ENCODE measurements at places on chromosomes 11 and 22.

DNA sequence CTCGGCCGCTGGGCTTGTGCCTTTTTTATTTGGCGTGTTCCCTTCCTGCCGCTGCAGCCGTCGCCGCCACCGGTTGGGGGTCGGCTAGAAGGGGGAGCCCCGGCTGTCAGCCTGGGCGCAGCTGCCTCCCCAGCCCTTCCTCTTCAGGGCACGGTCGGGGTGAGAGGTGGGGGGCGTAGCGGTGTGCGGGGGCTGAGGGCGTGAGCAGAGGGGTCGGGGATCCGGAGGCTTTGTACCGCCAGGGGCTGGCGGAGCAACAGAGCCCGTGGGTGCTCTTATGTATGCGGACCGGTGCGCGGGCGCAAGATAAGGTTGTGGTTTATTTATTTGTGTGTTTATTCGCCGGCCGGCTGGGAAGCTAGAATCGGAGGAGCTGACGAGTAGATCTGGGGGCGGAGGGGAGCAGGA lies 477 bp downstream of the ZBTB16 start:
- DNase-seq = no peak

- no peak for DNase-seq
Observed at GRCh38 chr11:33005175-33005574, 10.5 kb upstream of the DEPDC7 start.

DNA sequence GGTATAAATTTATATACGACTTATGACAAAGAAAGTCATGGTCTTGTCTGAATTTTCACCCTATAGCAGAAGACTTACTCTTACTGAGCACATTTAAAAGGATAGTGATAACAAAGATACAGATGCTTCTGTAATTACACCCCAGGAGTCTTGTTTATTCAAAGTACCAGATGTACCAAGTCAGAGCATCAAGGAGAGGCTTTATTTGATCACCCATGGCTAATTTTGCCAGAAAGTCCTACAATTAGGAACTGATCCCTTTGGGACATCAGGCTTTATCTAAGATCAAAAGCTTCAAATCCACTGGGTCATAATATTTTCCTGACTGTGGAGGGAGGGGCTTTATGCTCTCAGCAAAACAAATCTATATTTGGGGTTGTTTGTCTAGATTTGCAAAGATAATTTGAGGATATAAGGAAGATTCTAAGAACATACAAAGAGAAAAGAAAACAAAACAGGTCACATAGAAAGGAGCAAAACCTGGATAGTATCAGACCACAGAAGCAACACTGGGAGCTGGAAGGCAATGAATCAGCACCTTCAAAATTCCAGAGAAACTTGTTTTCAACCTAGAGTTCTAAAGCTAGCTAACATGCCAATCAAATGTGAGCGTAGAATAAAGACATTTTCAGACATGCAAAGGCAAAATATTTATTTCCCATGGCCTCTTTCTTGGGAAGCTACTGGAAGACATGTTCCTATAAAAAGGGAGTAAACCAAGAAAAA lies 124.8 kb upstream of the CSNK2A3 start:
- no peak for DNase-seq

GRCh38 chr11:112185883-112186282 lies 10.6 kb downstream of the BCO2 start:
- no peak for DNase-seq

- no peak for DNase-seq
Observed at GRCh38 chr11:65498042-65498726, 661 bp upstream of the MALAT1 start.

DNA sequence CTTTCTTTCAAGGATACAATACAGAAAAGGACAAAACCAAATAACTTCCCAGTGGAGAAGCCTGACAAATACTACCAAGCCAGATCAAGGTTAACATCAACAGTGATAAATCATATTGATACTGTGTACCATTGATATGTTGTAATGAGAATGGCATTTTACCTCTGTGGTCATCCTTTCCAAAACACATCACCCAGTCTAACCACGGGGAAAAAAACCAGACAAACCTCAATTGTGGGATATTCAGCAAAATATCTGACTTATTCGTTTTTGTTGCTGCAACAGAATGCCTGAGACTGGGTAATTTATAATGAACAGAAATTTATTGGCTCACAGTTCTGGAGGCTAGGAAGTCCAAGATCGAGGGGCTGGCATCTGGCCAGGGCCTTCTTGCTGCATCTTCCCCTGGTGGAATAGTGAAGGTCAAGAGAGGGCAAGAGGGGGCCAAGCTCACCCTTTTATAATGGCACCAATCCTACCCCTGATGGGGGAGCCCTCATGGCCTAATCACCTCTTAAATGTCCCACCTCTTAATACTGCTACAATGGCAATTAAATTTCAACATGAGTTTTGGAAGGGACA lies 66.1 kb downstream of the FAM76B start:
- DNase-seq = no peak

DNA sequence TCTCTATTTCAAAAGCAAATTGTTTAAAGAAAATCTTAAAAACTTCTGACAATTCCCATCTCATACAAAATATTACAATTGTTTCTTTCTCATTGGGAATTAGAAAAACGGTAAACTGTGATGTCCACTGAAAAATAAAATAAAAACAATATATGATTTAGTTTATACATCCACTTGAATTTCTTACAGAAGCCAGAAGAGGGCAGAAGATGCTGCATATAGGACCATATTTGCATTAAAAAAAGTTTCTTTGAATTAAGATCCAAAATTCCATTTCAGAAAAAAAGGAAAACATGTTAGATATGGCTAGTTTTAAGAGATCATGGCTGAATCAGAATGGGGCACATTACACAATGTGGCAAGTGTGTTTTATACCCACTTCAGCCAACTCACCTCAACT lies 39.3 kb upstream of the LRRC4C start:
- no peak for DNase-seq

GRCh38 chr11:8221046-8221723 lies 42.5 kb downstream of the LMO1 start:
- no peak for DNase-seq

DNA sequence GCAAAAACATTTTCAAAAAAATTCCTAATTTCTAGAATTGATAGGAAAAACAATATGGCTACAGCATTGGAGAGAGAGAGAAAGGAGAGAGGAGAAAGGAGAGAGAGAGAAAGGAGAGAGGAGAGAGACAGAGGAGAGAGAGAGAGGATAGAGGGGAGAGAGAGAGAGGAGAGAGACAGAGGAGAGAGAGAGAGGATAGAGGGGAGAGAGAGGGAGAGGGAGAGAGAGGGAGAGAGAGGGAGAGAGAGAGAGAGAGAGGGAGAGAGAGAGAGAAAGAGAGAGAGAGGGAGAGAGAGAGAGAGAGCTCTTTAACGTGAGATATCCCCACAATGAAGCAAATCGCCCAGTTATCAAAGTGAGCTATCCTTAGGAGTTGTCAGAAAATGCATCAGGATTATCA lies 737 bp upstream of the TYR start:
- DNase-seq = no peak

- no peak for DNase-seq
Observed at GRCh38 chr11:111736621-111737443, 29.4 kb downstream of the PPP2R1B start.

DNA sequence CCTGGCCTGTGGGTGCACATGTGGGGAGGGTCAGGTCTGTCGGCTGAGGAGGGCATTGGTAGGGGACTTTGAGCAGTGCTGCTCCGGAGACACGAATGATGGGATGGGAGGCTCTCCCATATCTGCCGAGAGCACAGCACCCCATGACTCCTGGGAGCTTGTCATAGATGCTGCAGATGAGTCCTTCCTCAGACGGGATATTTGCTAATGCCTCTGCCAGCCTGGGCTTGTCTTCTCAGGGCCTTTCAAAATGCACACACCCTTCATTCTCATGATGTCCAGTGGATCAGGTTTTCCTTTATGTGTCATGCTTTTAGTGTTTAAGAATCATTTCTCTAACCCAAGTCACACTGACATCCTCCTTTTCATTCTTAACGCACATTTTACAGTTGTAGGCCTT lies 8.1 kb upstream of the RNH1 start:
- no peak for DNase-seq

DNA sequence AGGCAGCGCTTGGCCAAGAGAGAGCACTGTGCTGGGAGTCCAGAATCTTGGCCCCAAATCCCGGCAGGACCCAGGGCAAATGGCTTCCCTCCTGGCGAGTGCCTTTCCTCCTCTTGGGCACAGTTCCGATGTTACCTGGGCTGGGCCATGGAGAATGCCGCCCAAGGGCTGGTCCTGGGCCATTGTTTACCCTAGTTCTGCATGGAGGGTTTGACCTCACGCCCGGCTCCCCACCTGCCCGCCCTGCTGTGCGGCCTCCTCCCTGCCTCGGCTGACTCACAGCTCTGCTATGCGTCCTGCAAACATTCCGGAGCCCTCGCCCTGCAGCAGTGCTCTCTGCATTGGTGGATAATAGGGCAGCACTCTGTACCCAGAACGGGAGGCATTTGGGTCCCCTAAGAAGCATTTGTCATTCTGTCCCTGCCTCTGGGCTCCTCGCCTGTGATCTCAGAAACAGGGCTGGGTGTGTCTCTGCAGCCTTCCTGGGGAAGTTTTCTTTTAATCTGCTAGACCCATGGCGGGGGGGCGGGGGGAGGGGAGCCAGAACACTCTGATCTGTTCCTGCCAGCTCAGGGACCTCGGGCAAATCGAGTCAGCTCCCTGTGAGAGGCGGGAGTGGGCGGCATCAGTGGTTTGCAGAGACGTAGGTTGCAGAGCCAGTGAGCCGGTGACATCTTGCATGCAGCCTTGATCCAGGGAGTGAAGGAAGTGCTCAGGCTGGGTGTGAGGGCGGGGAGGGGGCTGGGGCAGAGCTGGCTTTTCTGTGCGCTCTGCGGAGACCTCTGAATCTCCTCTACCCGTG lies 32.9 kb upstream of the SMIM38 start:
- DNase-seq = no peak

- DNase-seq = no peak
Observed at GRCh38 chr11:105389952-105390351, 219.9 kb upstream of the GRIA4 start.

- DNase-seq = no peak
Observed at GRCh38 chr11:125591649-125592304, 875 bp upstream of the STT3A start.

- DNase-seq = no peak
Observed at GRCh38 chr22:30610299-30610698, 3.3 kb downstream of the TCN2 start.

GRCh38 chr22:43743131-43743530 lies 69.0 kb downstream of the EFCAB6 start:
- DNase-seq = no peak

DNA sequence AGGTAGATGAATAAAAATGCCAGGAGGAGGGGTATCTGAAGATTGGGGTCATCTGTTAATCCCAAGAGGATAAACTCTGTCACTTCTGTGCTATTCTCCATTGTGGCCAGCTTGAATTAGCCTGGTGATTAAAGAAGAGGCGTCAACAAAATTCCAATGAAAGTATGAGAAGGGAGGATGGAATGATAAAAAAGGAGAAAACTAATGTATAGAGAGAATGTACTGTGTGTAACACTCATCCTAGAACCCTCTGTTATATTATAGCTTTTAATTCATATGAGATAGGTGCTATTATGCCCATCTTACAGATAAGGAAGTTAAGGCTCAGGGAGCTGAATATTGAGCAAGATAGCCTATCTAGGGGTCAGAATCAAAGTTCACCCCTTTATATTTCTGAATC lies at the start of gene OR5B21:
TSS of gene OR5B21 (minus strand) at position 101 of the 400 bp plus-strand sequence. CDS start at position 101, 0 bp downstream.
- DNase-seq = no peak

GRCh38 chr11:130115218-130115617 lies 44.4 kb upstream of the ST14 start:
- no peak for DNase-seq

GRCh38 chr11:103731670-103732069 lies 304.8 kb upstream of the DDI1 start:
- no peak for DNase-seq

- no peak for DNase-seq
Observed at GRCh38 chr11:93225662-93226061, 27.9 kb upstream of the SLC36A4 start.

DNA sequence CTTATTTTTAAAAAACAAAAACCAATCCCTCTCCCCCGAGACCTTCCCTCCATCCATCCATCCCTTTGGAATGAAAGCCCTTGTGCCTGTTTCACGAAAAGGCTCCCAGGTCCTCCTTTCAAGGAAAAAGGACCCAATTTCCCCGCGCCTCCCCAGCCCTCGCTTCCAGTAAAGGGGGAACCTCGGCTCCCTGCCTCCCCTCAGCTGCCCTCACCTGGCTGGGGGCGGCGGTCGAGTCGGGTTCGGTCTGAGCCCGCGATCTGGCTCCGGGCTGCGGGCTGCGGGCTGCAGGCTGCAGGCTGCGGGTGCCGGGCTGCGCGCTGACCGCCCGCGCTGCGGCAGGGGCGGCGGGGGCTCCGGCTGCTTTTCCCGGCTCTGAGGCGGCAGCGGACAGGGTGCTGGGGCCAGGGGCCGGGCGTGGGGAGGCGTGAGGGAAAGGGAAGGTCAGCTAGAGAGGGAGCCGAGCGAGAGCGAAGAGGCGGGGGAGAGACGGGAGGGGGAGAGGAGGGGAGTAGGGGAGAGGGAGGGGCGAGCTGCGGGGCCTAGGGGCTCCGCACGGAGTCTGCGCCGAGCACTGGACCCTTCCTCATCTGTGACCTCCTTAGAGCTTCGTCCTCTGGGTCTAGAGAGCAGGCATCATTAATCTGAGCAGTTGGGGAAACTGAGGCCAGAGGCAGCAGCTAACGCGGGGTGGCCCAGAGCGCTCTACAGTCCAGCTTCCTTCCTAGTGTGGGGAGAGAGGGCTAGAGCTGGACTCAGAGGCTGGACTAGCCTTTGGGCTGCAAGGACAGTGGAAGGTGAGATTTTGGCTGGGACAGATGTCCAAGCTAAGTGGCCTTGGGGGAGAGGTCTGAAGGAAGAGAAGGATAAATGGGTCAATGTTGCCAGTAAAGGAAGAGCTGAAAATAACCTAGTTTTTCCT lies at the start of gene C1QTNF4:
TSS of gene C1QTNF4 (minus strand) at position 478 of the 922 bp plus-strand sequence. CDS start 3,601 bp downstream, outside the sequence.
- DNase-seq = no peak

GRCh38 chr11:102111787-102112508 lies 1.7 kb downstream of the YAP1 start:
- no peak for DNase-seq

- no peak for DNase-seq
Observed at GRCh38 chr22:38631724-38632123, 24.5 kb downstream of the FAM227A start.

DNA sequence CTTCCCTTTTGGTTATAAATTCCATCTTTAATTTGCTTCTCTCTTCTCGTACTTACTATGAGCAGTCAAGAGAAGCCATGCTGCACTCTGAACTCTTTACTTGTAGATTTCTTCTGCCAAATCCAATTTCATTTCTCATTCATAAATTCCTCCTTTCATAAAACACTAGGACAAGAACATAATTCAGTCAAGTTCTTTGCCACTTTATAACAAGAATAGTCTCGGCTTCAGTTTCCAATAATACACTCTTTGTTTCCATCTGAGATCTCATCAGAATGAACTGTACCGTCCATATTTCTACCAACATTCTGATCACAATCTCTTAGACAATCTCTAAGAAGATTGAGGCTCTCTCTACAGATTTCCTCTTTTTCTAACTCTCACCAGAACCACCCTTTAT lies 25.1 kb downstream of the IZUMO1R start:
- DNase-seq = no peak

DNA sequence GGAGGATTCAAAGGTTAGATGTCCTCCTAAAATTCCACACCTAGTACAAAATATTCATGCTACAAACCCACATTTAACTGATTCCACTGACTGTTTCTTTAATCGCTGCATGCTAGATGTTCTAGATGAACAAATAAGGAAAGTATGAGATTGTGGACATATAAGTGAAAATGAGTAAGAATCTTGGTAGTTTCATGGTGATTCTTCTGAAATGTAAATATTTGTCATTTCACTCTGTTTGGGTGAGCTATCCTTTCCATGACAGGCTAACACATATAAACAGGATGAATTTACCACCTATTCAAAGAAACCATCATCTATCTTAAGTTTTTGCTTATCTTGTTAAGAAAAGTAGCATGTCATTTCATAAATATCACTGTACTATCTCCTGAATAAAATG lies 14.8 kb downstream of the OR5B3 start:
- no peak for DNase-seq

All from NCI-H2107 (cell line).